Airway epithelial cell (primary cell): ENCODE measurements at places on chromosomes 11 and 22. TPM values are rescaled to one million over a fixed set of nuclear protein-coding genes. Genes with fewer than 3 reads are reported as not detected.

OOSP4B gene
- not detected in 2 replicates for total RNA-seq

MS4A7 gene
- total RNA-seq: not detected in 2 replicates

MUC5AC gene
- not detected in 2 replicates for total RNA-seq

OR5P2 gene
- total RNA-seq: not detected in 2 replicates

MMP3 gene
- total RNA-seq: 0.05 and 0.21 TPM in 2 replicates

KIAA0930 gene
- 83.5 and 165 TPM in 2 replicates for total RNA-seq

OR8G1 gene
- not detected in 2 replicates for total RNA-seq

KREMEN1 gene
- 16.2 and 30.4 TPM in 2 replicates for total RNA-seq

KRTAP5-8 gene
- total RNA-seq: not detected in 2 replicates

C22orf42 gene
- not detected in 2 replicates for total RNA-seq

PRAME gene
- total RNA-seq: not detected in 2 replicates

APOL6 gene
- 1.7 and 2.4 TPM in 2 replicates for total RNA-seq

RBMXL2 gene
- not detected in 2 replicates for total RNA-seq

SLC6A5 gene
- not detected in 2 replicates for total RNA-seq

FGF4 gene
- not detected in 2 replicates for total RNA-seq

LMO1 gene
- total RNA-seq: not detected in 2 replicates

DERL3 gene
- total RNA-seq: 1.4 and 2.8 TPM in 2 replicates

TMEM151A gene
- total RNA-seq: 0.14 TPM in 1 of 2 replicates, not detected in the other

ARHGAP32 gene
- total RNA-seq: 23.8 and 30.1 TPM in 2 replicates

CFAP300 gene
- total RNA-seq: 2.4 and 6.1 TPM in 2 replicates

TRIM6 gene
- total RNA-seq: 4.7 and 5.5 TPM in 2 replicates

ANGPTL5 gene
- total RNA-seq: not detected in 2 replicates

ISX gene
- not detected in 2 replicates for total RNA-seq

GNAZ gene
- 0.05 and 0.07 TPM in 2 replicates for total RNA-seq

SLC22A6 gene
- not detected in 2 replicates for total RNA-seq

SIK2 gene
- total RNA-seq: 3.9 and 5.1 TPM in 2 replicates

FAM181B gene
- 1.1 TPM in 2 replicates for total RNA-seq

DEPDC7 gene
- 2.1 and 6.1 TPM in 2 replicates for total RNA-seq

ZNF280B gene
- total RNA-seq: 0.88 and 1.3 TPM in 2 replicates

POTEH gene
- total RNA-seq: not detected in 2 replicates

FBLN1 gene
- 46.7 and 49.7 TPM in 2 replicates for total RNA-seq
